ENCODE measurements at places on chromosomes 13 and 19. TPM values are rescaled to one million over a fixed set of nuclear protein-coding genes. Genes with fewer than 3 reads are reported as not detected.

The SOX1 gene
- not detected for polyA plus RNA-seq

The SHD gene
- polyA plus RNA-seq, result not detected

The OR7C1 gene
- not detected for polyA plus RNA-seq

The TTC9B gene
- polyA plus RNA-seq, result not detected

The KISS1R gene
- polyA plus RNA-seq, result 3.9 TPM

The PRODH2 gene
- not detected for polyA plus RNA-seq

The SIAH3 gene
- not detected for polyA plus RNA-seq

The ZNF682 gene
- polyA plus RNA-seq, result 3.7 TPM

The NANOS2 gene
- not detected for polyA plus RNA-seq

The RGS9BP gene
- polyA plus RNA-seq, result 0.11 TPM

All from IgD-negative memory B cell (primary cell).